Activated CD4-positive, CD25-positive, alpha-beta regulatory T cell (primary cell): ENCODE measurements at places on chromosomes 2 and 18.

- DNase-seq: no peak
Measured at GRCh38 chr2:3940661-3941060, 237.3 kb downstream of the DCDC2C start.

DNA sequence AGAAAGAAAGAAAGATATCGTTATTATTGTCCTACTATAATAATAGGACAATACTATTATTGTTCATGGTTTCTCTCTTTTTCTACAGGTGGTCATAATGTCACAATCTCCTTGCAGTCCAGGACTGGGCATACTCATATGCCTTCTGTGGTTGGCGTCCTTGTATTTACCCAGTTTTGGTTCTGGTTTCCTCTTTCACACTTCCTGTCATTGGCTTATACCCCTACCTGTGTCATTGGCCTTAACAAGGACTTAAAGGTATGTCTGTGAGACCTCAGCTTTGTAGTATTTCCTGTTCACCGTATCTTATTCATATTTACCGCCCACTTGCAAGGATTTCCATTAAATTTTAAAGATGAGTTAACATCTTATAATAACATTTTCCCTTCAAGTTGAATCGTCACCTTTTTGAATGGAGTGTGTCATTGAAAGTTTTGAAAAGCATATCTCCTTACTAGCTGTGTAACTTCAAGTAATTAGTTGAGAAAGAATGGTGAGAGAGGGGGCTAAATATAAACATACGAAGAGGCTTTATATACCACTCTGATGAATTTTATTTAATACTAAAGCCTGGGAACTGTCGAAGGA is 36.5 kb upstream of the HTR2B start:
- DNase-seq: no peak

- DNase-seq: no peak
Measured at GRCh38 chr18:8121942-8122480, 487.2 kb upstream of the RAB12 start.

DNA sequence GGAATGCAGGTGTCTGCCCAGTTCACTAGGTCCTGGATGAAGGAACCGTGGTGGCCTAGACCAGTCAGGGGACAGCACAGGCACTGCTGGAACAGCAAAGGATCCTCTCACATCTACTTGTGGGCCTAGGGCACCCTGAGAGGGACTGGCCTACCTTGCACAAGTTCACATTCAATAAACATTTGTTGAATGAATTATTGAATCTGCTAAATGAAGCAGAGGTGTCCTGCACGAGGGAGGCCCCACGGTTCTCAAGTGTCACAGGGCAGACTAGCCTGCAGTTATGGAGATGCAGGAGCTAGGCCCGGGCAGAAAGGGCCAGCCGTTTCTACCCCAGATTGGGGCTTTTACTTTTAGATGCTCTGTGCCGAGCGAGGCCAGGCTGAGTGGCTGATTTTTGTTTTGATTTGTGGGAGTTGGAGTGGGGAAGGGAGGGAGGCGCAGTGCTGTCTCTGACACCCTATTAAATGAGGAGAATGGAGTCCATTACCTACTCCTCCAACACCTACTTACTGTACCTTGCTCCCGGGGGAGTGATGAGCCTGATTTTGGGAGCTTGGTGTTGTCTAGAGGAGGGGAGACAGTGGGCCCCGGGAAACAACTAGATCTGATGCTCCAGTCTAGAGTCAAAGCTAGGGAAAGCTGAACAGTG is 18.4 kb downstream of the SH2D6 start:
- no peak for DNase-seq

- DNase-seq: no peak
Measured at GRCh38 chr2:218031771-218032257, 29.0 kb upstream of the TNS1 start.

DNA sequence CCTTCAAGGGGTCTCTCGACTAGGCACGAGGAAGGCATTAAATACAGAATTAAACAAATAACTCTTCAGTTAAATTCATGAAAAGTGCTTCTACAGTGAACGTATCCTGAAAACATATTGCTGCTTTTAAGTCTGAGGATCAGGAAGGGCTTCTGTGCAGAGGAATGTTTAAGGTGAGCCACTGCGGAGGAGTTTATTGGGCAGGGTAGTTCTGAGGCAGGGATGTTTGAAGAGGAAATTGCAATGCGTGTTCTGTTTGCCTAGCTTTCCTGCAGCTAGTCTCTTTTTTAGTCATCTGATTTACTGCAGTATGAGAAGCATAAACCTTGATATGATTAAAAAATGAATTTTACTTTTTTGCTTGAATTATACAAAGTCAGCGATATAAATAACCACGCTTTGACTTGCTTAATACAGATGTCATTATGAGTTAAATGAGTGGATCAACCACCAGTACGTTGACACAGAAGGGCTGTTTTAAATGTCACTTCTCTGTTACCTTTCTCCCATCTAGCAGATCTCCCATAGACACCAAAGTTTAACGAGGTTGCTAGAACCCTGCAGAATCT is 98.7 kb downstream of the CTNNA2 start:
- no peak for DNase-seq

DNA sequence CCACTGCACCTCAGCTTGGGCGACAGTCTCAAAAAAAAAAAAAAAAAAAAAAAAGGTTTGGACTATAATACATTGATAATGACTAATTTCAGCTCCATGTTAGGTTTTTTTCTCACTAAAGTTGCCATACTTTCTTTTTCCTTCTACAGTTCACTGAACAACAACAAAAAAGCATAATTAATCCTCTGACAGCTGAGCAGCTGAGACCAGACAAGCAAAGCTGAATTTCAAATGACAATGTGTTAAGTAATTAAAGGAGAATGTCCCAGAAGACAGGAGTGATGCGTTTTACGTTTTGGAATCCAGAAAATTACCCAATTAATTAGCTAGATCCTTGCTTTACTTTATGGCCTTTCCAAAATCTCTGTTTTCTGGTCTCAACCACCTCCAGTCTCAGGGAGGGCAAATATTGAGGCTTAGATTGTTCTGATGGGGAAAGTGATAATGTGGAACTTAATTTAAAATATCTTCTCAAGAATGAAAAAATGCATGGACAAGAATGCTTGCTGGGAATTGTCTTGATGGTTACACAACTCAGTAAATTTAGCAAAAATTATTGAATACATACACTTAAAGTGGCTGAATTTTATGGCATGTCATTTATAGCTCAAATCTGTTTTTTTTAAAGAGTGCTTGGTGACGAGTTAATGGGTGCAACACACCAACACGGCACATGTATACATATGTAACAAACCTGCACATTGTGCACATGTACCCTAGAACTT is 17.4 kb upstream of the RMDN2 start:
- no peak for DNase-seq

DNA sequence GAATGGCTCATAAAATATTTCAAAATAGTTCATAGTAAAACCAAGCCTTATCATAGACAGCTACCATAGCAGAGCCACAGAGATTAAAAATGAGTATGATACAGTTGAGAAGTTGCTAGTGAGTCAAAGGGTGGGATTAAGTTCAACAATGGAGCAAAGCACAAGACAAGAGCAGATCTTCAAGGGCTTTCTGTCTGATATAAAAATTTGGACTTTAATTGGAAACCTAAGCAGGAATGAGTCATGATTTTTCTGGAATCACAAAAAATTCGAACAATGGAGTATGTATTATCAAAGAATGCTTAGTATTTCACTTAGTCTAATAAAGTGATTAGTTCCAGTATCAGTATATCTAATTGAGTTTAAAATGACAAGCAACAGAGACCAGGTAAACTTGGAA is 487.3 kb upstream of the NETO1 start:
- no peak for DNase-seq

GRCh38 chr2:241951316-241951700 is 81.8 kb downstream of the RTP5 start:
- no peak for DNase-seq

GRCh38 chr18:36075862-36076587 is 8.7 kb upstream of the RPRD1A start:
- DNase-seq: no peak

DNA sequence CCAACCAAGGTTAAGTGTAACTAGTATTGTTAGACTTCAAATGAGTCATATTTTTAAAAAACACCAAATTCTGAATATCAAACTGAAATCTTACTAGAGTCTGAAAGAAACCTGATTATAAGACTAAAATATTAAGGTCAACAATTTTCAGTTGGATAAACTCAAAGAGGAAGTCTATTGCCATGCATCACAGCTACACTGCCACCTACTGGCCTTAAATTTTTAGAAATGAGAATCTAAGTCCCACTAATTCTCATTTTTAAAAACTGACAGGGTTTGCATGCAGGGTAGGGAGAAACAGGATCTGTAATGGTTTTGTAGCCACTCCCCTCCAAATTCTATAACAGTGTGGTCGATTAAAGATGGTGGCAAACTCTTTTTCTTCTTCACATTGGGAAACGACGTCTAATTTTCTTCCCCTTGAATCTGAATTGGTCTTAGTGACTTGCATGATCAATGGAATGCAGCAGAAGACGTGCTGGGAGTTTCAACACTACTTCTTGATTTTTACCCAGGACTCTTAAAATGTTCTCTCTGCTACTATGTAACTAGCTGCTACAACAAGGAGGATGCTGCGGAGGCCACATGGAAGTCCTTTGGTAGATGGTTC is 176.1 kb upstream of the SESTD1 start:
- no peak for DNase-seq

DNA sequence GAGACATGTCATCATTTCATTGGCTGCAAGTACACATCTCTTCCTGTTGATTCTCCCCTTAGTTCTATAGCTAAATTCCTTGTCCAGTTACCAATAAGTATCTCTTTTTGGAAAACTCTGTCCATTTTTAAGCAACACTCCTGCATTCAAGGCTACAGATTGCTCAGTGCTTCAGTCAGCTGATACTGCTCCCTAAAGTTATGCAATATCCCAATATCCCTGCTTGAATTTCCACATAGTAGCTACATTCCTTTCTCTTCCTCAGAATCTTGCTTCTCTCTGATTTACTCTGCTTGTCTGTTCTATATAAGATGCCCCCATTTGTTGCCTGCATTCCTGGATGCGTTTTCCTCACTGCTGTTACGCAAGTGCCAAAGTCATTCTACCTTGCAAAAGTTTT is 109.8 kb downstream of the PARD3B start:
- DNase-seq: no peak

- no peak for DNase-seq
Measured at GRCh38 chr18:42564761-42565160, 550.7 kb downstream of the RIT2 start.

- DNase-seq: no peak
Measured at GRCh38 chr2:42969231-42970150, 177.1 kb upstream of the HAAO start.

- DNase-seq: no peak
Measured at GRCh38 chr2:179983250-179983932, 23.7 kb downstream of the CWC22 start.

- no peak for DNase-seq
Measured at GRCh38 chr2:200351815-200352214, 45.3 kb downstream of the SPATS2L start.

GRCh38 chr18:79947881-79948610 is 3.4 kb downstream of the SLC66A2 start:
- no peak for DNase-seq

DNA sequence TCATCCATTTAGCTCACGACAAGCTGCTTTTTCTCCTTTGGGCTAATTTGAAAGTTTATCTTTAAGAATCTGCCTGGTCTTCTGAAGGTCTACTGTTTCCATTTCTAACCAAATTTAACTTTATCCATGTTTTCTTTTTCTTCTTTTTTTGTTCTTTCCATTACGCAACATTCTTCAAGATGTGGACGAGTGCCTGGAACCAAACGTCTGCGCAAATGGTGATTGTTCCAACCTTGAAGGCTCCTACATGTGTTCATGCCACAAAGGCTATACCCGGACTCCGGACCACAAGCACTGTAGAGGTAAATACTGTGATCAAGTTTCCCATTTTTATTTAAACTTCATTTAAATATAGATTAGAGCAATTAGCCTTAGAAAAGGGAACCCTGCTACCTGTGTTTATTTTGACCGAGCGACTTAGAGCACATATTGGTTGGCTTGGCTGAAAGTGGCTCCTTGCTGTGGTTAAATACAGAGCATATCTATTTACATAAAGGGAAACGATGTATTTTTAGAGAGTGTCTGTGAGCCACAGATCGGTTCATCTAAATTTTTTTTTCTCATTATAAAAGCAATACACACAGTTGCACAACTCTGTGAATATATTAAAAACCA is 183.4 kb upstream of the RASGRP3 start:
- DNase-seq: no peak

- no peak for DNase-seq
Measured at GRCh38 chr2:199851883-199852282, 891 bp upstream of the FTCDNL1 start.

- no peak for DNase-seq
Measured at GRCh38 chr2:157473581-157473980, 29.7 kb upstream of the CYTIP start.

DNA sequence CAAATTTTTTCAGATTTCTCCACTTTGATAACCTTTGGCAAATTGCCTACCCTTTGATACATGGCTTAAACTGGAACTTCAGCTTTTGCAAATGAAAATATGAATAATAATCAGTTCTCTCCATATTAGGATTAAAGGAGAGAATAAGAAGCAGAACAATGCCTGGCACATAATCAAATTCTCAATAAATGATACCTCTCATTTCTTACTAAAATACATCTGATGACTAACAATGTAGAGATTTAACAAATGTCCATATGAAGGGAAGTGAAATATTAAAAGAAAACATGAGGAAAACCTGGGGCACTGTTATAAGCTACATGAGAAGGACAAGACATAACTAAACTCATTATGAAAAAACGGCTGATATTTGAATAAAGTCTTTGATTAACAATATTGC is 1103.6 kb downstream of the LRP1B start:
- no peak for DNase-seq

DNA sequence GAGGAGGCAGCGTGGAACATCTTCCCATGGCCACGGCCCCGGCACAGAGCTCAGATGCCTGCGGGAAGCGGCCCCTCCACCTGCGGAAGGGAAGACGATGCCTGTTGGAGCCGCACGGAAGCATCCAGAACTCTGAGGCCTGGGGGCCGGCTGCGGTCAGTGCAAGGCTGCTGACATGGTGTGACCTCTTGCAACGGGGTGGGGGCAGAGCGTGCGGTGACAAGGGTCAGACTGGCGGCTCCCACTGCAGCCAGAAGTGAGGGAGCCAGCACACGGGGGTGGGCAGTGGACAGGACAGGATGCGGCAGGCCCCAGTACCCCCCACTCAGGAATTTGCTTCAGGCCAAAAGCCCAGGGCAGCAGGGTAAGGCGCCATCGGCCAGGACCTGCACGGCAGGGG is 48.8 kb downstream of the SLC66A2 start:
- no peak for DNase-seq

DNA sequence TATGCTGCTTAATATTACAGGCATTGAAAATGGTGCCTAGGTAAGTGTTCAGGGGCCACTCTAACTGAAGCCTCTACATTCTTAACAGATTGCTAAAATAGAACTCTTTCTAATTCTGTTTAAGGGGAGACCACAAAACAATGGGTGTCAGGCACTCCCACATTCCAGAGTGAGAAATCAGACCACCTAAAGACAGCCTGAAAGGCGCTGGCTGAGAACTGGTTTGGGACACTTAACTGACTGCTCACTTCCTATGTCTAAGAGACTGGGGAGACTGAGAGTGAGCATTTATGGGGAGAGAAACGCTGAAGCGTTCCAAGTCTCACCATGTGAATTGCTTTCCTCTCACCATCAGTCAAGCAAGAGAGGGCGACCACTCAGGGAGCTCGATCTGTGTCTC is 108.8 kb upstream of the ITGB6 start:
- DNase-seq: no peak
